ENCODE measurements at places on chromosomes 12 and 14.

GRCh38 chr12:57810450-57810849, 8.1 kb downstream of the AVIL start:
- no peak for DNase-seq

DNA sequence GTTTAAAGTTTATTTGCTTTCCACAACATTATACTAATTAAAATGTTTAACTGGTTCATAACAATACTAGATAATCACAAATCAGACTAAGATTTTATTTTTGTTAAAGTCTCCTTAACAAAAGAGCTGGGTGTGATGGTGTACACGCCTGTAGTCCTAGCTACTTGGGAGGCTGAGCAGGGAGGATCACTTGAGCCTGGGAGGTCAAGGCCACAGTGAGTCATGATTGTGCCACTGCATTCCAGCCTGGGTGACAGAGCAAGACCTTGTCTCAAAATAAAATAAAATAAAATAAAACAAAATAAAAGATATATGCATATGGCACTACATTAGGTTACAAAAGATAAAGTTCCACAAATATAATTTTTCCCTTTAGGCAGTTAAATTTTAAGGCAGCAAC, 5.6 kb downstream of the MIS18BP1 start:
- no peak for DNase-seq

DNA sequence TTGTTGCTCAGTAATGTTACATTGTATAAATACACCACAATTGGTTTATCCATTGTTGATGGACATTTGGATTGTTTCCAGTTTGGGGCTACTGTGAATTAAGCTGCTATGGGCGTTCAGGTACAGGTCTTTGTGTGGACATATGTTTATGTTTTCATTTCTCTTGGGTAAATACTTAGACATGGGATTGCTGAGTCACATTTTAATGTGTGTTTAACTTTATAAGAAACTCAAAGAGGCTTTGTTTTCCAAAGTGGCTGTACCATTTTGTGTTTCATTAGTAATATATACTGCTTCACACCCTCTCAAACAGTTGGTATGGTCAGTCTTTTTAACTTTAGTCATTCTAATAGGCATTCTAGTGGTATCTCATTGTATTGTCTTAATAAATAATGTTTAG, 225.0 kb downstream of the SPTSSA start:
- no peak for DNase-seq

DNA sequence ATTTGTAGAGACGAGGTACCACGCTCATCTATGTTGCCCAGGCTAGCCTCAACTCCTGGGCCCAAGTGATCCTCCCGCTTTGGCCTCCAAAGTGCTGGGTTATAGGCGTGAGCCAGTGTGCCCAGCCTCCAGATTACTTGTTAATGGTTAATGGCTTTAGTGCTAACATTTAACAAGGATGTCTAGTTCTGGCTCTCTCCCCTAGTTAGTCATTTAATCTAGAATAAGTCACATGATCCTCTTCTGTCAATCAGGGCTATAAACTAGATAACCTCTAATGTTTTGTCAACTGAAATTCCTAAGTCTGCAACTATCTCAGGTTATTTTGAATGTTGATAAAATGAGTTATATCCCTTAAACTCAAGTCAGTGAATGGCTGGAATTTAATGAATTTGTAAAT, 15.7 kb downstream of the ACTR6 start:
- DNase-seq: no peak

GRCh38 chr12:67468549-67469245, 179.8 kb upstream of the DYRK2 start:
- DNase-seq: no peak

- no peak for DNase-seq
These were observed 190.0 kb downstream of the MDGA2 start for GRCh38 chr14:47485421-47485820.

DNA sequence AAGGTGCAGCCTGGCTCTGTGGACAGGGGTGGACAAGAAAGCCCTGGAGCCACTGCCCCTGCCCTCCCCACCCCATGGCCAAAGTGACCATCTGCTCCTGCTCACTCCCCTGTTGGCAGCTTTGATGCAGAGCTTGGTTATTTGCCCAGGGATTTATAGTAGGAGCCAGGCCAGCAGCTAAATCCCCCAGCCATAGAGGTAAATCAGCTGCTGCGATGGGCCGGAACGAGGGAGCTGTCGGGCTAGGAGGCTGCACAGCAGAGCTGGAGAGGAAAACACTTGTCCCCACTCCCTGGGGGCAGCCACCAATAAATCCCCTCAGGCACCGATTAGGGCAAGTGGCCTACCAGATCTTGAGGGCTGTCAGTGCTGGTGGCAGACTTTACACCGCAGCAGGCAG, 26.0 kb downstream of the SMUG1 start:
- DNase-seq: no peak

GRCh38 chr14:100078997-100079725, 13.9 kb downstream of the EVL start:
- no peak for DNase-seq

DNA sequence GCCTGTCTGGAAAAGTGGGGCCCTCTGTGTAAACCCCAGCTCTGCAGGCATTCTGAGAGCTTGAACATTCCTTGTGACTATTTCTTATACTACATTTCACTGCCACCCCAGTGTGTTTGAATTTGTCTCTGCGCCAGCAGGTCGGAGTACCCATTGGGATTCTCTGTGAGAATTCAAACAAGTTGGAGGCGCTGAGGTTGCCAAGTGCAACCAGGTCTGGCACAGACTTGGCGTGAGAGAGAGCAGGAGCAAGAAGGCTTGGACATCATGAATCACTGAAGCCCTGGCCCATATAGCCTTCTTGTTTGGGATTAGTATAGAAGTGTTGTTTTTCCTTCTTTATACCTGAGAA, 33.0 kb upstream of the ATP2A2 start:
- DNase-seq: no peak

GRCh38 chr14:71117839-71118743, 210.8 kb downstream of the PCNX1 start:
- no peak for DNase-seq

GRCh38 chr14:77190977-77191376, 9.4 kb downstream of the TMEM63C start:
- no peak for DNase-seq

- DNase-seq: no peak
These were observed 1.2 kb downstream of the SOCS2 start for GRCh38 chr12:93573552-93574223.

DNA sequence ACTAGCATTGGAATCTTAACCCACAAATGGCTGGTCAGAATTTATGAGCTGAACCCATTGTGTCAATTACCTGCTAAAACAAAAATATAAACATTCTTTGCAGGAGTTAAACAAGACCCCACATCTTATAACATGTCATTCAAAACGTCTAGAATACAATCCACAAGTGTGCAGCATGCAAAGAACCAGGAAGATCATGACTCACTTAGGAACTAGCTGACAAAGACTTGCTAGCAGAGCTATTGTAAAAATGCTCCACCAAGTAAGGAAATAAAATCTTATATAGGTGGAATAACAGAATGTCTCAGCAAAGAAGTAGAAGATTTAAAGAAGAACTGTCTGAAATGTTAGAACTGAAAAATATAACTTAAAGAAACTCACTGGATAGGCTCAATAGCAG, 26.5 kb upstream of the POC1B start:
- DNase-seq: no peak
